ENCODE measurements at places on chromosomes 7 and 10.

DNA sequence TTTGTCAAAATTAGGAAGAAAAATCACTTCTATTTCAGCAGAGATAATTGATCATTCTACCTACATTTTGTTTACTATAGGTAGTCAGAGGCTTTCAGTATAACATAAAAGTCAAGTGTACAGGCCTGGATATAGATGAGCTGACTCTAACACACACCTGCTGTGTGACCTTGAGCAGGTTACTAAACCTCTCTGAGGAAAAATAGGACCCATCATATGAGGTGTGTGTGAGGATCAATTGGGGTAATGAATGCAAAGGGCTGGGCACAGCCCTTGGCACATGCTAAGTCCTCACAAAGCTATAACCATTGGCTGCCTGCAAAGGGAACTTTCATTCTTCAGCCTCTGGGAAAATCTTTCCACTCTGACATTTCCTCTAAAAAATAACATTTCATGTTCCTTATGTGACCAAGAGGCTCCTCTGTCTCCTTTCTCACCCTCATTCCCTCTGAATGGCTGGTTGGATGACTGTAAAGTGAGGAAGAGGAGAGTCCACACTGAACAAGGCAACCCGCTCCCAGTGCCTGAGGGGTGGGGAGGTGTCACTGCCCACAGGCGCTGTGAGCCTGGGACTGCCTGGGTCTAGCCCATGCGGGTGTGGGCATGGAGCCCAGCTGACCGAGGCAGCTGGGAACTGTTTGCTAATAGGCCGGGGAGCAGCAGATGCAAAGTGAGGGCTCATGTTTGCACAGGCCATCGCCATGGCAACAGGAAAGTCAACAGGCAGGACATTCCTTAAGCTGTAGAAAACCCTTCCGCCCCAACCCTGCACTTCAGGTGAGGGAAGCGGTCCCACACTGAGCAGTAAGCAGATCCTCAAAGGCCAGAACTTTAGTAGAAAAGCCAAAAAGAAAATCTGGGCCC lies 36.8 kb downstream of the MYOF start:
- no peak for DNase-seq

DNA sequence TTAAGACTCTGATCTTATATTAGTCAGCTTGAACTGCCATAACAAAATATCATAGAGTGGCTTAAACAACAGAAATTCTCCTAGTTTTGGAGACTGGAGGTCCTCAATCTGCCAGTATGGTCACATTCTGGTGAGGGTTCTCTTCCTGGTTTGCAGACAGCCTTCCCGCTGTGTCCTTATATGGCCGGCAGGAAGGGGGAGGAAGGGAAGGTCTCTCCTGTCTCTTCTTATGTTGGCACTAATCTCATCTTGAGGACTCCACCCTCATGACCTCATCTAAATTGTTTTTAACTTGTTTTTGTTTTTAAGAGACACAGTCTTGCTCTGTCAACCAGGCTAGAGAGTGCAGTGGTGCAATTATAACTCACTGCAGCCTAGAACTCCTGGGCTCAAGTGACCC lies 53.1 kb downstream of the VPS41 start:
- DNase-seq = no peak

- DNase-seq = no peak
These were observed 132.7 kb downstream of the PRPF18 start for GRCh38 chr10:13719425-13719824.

DNA sequence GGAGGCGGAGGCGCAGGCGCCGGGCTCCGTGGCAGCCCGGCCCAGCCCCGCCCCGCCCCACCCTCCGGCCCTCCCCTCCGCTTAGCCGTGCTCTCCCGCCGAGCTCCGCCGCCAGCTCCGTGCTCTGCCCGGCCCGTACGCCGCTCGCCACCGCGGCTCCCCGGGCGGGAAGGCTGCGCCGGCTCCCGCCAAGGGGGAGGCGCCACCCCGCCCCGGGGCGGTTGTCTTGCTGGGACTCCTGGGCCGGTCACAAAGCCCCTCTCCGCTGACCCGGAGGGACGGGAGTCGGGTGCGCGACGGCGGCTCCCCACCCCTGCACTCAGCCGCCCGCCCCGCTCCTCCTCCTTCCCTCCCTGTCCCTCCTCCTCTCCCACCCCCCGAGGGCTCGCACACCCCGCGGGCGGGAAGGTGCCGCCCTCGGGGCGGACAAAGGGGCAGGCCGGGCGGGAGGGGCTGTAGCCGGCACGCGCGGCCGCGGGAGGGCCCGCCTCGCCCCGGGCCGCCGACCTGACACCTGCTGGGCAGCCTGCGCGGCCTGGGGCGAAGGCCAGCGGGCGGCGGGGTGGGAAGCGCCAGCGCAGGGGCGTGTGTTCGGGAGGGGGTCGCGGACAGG lies 11.5 kb upstream of the SP8 start:
- no peak for DNase-seq

- no peak for DNase-seq
These were observed 4.8 kb downstream of the LRRC18 start for GRCh38 chr10:48934672-48935501.

Data from stimulated activated CD8-positive, alpha-beta memory T cell treated with anti-CD3 and anti-CD28 coated beads, Interleukin-7, amount 100 ng/mL, for 4 hours (primary cell).